Caki2 (cell line): ENCODE measurements at places on chromosomes 6 and 20. TPM values are rescaled to one million over a fixed set of nuclear protein-coding genes. Genes with fewer than 3 reads are reported as not detected.

BHLHE23 gene
- total RNA-seq = not detected in 2 replicates

- peak; percentile 83 for DNase-seq
Measured at GRCh38 chr6:26383624-26384417, 913 bp downstream of the BTN2A2 start.

GRCh38 chr6:121522265-121522664 is 86.8 kb downstream of the GJA1 start:
- DNase-seq = peak; percentile 51

OTOR gene
- total RNA-seq = not detected in 2 replicates

CST2 gene
- total RNA-seq = 240 and 270 TPM in 2 replicates

- DNase-seq = no peak
Measured at GRCh38 chr6:127786109-127786508, 114.7 kb downstream of the THEMIS start.

SIRPB1 gene
- total RNA-seq = 2.1 and 10.4 TPM in 2 replicates

- no peak for DNase-seq
Measured at GRCh38 chr6:134921721-134922261, 28.1 kb downstream of the ALDH8A1 start.

DNA sequence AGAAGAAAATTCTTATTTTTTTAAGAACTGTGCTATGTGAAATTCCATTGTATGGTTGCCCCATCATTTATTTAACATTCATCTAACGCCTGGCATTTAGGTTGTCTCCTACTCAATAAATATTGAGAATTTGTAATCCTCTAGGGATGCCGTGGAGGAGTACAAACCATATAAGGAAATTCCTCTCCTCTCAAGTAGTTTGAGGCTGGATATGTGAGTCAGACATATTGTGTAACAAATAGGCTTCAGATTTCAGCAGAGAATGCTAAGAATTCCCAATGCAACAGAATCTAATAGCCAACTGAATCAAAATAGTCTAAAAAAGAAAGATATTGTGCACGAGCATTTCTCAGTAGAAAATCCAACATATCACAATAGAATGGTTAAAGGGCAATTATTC is 174.7 kb downstream of the OTOR start:
- peak; percentile 32 for DNase-seq

RHAG gene
- total RNA-seq = not detected in 2 replicates

GRCh38 chr6:17480476-17480875 is 87.1 kb downstream of the CAP2 start:
- DNase-seq = no peak

RAET1L gene
- not detected in 2 replicates for total RNA-seq

PKIB gene
- total RNA-seq = 45.8 and 89.3 TPM in 2 replicates

- no peak for DNase-seq
Measured at GRCh38 chr6:125835221-125835744, 44.5 kb downstream of the NCOA7 start.

DNA sequence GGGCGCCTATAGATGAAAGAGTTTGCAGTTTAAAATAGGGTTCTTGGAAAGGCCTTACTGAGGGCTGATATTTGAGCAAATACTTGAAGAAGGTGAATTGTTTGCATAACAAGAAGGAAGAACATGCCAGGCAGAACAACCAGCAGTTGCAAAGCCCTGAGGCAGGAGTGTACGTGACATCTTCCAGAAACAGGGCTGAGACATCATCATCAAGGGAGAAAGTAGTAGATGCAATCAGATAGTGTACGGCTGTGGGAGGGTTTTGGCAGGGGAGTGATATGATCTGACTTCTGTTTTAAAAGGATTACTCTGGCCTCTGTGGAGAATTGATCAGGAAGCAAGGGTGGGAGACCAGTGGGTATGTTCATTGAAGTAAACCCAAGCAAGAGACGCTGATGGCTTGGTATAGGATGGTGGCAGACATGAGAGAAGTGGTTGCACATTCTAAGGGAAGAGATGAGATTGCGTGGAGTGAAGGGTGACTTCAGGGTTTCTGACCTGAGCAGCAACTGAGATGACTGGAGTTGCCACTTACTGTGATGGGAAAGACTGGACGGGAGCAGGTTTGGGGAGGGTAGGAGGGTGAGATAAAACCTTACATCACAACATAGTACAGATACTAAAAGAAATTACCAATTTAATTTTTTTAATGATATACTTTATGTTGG is 28.8 kb downstream of the RIOK1 start:
- no peak for DNase-seq

DNA sequence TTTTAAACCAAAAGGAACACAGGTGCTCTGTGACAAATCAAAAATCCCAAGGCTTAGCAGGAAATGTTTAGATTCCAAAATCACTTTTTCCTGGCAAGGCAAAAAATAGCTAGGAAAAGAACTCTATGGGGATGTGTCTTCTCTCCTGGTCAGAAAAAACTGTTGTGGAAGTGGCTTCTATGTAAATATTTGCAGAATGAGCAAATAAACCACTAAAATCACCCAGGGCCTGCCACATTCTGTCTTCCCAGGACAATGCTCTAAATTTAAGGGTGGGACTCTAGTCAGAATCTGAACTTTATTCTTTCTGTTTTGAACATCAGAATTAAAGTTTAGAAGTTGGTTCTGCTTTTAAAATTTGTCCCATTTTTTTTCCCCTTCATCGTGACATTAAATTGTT is 29.3 kb downstream of the GCM1 start:
- DNase-seq = no peak

DNA sequence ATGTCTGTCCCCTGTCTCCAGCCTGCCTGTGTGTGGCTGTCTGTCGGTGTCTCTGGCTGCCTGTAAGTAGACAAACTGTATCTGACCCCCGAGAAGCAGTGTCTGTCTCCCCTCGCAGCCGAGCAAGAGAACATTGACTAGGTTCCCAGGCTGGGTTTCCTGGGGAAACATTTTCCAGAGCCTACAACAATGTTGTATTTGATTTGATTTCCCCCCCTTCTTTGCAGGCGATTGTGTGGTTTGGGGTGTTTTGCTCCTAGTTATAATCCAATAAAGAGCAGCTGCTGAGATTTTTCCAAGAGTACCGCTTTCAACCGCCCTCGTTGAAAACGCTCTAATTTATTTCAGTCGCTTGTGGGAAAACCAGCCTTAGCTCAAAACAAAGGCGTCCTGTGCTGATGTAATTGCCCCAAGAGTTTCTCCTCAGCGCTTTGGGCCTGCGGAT is 92.6 kb downstream of the CDC5L start:
- DNase-seq = no peak

- no peak for DNase-seq
Measured at GRCh38 chr6:158713469-158713868, 63.6 kb downstream of the SYTL3 start.

GRCh38 chr6:108211671-108212070 is 45.8 kb downstream of the NR2E1 start:
- DNase-seq = no peak

GRCh38 chr6:35942355-35942754 is 21.5 kb upstream of the SRPK1 start:
- DNase-seq = no peak
